ENCODE measurements at places on chromosomes 4 and X.

DNA sequence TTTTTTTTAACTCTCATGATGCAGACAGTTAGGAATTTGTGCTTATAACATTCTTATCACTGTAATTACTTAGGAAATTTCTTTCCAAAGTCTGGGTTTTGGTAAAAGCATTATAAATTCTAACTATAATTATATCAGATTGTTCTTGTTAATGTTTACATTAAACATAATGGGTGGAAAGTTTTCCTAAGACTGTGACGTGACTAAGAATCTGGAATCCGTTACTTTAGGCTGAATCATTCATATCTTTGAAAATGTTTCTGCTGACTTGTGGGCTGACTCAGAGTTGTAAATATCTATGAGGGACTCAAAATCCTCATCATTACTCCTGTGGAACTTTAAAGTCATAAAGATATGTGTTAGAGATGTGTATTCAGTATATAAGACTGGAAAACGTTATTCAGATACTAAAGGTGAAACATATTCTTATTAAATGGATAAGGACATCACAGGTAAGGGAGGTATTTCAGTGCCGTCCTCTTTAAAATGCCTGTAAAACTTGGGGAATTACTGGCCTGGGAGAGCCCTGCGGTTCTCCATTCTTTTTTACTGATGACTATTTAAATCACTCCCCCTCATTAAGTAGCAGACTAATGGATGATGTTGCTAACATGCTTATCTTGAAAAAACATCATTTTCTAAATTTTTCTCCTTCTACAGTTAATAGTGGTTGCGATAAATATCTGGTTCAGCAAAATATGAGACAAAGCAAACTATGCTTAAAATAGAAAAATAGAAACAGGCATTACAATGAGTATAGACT, 159.0 kb downstream of the DCLK2 start:
- no peak for DNase-seq

GRCh38 chrX:154720067-154720466, 30.8 kb downstream of the GAB3 start:
- DNase-seq: no peak

DNA sequence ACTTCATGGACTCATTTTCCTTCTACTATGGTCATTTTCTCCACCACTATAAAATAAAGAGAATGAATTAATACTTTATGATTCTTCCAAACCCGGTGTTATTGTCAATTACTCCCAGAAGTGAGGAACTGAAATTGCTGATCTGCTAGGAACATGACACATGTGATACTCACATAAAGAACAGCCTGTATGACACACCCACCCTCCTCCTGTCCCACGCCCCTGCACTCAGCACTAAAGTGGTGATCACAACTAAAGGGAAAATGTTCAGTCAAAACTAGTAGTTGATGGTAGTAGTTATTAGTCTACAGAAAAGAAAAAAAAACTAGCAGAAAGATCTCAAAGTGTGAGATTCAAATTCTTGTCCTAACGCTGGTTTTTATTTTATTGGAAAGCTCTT, 1508.3 kb downstream of the RAPGEF2 start:
- no peak for DNase-seq

GRCh38 chr4:11495818-11496217, 67.1 kb upstream of the HS3ST1 start:
- DNase-seq: no peak

DNA sequence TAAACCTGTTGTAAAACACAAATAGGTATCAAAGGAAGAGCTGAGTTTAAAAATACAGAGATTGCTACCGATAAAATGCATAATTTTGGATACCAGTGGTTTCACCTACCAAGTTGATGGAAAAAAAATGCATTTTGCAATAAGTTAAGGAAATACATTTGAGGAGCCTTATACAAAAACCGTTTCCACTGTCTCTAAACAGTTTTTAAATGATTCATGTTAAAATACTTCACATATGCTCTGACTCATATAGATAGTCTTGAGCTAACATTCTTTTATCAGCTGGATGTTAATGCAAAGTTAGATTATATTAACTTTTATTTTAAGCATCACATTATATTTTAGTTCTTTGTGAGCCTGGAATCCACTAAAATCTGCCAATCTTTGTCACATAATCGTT, 50.6 kb upstream of the ANKRD17 start:
- DNase-seq: no peak

GRCh38 chr4:76690011-76690905, 207.7 kb downstream of the SOWAHB start:
- no peak for DNase-seq

All from stimulated activated CD8-positive, alpha-beta memory T cell treated with anti-CD3 and anti-CD28 coated beads, Interleukin-15, amount 100 ng/mL, for 4 hours (primary cell).